ENCODE measurements at places on chromosomes 13 and 19.

DNA sequence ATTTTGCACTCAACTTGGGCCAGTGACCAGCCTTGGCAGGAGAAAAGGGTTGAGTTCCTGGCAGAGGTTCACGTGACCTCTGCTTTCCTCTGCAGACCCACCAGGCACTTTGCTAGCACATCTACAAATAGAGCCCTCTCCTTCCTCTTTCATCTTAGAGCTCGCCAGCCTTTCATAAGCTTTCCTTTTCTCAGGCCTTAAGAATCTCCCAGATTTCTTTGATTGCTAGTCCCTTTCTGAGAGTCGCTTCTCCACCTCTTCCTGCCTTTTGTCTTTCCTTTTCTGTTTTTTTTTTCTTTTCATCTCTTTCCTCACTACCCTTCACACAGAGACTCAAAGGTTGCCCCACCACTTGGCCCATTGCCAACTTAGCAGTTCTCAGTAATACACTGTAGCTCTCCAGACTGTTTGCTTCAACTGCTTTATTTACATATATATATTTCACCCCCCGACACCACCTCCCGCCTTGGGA is 375.7 kb upstream of the SPRY2 start:
- DNase-seq, result peak; percentile 69

DNA sequence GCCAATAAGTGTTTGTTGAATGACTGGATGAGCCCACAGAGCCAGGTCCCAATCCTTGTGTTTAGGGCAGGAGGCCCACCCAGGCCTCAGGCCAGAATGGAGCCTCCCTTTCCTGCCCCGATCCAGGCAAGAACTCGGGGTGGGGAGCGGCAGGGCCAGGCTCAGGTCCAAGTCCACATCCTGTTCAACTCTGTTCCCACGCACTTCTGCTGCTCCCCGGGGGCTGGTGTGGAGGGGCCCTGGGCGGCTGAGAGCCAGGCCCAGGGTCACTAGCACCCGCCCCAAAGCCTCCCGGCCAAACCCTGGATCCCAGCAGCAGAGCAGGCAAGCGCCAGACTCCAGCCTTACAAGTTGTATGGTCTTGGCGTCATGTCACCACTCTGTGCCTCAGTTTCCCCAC is 8.0 kb downstream of the ANGPTL8 start:
- no peak for DNase-seq

DNA sequence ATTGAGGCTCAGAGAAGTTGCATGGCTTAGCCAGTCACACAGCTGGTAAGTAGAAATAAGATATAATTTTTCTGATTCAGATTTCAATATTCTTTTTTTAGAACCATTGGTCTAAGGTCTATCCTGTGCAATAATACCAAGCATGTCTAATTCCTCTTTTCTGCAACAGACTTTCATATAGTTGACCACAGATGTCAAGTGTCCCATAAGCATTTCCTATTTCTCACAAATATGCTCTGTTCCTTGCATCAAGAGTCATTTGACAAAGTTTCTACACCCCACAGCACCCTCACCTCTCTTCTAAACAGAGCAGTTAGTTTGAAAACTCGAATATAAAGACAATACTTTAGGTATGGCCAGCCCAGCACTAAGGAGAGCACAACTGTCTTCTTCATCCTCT is 26.8 kb upstream of the SACS start:
- DNase-seq, result no peak

DNA sequence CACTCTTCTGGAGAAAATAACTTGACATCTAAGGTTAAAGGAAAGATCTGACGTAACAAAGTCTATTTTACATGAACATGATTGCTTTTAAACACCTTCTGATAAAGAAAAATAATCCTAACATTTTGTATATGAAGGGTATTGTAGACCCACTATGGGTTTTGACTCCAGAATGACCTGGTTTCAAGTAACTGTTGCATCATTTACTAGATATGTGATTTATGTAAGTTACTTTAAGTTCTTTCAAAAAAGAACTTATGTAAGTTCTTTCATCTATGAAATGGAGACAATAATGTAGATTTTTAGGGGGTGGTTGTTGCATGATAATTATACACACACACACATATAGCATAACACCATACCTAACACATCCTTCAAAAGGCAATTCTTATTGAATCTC is 147.6 kb upstream of the MIR17HG start:
- no peak for DNase-seq

- DNase-seq, result no peak
Observed at GRCh38 chr19:4181053-4181508, 1.3 kb downstream of the SIRT6 start.

DNA sequence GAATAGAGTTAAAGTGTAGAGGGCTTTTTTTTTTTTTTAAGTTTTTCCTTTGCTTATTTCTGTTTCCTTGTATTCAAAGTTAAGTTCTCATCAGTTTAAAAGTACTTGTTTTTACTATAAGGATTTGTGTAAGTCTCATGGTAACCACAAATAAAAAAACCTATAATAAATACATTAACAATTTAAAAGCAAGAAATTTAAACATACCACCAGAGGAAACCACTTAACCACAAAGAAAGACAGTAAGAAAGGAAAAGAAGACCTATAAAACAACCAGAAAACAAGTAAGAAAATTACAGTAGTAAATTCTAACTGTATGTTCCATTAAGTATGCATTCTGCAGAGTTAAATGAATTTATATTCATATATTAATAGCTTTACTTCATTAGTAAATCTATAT is 999.1 kb upstream of the ATXN8OS start:
- no peak for DNase-seq

GRCh38 chr19:32131005-32131404 is 214.4 kb upstream of the ZNF507 start:
- no peak for DNase-seq

DNA sequence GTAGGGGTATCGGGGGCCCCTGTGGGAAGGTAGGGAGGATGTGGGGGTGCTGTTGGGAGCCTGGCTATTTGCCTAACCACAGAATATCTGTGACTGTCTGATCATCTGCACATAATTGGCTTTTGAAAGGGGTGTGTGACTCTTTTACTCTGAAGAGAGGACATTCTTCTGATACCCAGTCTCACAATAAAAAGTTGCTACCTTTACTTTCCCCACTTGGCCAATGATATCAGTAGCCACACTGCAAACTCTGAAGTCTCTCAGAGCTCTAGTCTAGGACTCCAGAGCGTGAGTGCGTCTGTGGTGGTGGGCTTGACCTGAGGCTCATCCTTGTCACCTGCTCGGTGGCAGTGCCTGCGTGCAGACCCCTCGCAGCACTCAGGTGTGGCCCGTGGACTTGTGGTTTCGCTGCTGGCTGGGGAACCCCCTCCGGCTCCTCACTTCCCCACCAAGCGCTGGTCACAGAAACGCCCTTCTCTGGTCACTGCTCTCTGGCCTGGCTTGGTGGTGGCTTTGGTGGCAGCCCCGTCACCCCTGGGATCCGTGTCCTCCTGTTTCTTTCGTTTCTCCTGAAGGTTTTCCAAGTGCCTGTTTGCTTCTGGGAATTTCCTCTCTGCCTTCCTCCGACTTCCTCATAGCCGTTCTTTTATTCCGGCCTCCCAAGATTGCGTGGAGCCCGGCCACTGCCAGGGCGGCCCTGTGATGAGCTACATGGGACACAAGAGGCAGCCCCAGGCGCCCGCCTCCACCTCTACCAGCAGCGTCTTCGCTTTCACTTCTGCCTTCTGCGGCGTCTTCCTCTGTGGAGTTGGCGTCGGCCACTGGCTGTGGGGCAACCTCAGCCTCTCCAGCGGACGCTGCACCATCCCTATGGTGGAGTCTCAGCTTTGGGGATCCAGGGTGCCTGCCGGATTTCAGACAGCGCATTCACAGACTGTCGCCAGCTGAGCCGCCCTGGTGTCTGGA is 78.0 kb downstream of the ATP11A start:
- DNase-seq, result peak; percentile 73

- no peak for DNase-seq
Observed at GRCh38 chr19:51317376-51317775, 5.9 kb downstream of the IGLON5 start.

- DNase-seq, result peak; percentile 95
Observed at GRCh38 chr19:46990991-46991676, 28.5 kb upstream of the NPAS1 start.

DNA sequence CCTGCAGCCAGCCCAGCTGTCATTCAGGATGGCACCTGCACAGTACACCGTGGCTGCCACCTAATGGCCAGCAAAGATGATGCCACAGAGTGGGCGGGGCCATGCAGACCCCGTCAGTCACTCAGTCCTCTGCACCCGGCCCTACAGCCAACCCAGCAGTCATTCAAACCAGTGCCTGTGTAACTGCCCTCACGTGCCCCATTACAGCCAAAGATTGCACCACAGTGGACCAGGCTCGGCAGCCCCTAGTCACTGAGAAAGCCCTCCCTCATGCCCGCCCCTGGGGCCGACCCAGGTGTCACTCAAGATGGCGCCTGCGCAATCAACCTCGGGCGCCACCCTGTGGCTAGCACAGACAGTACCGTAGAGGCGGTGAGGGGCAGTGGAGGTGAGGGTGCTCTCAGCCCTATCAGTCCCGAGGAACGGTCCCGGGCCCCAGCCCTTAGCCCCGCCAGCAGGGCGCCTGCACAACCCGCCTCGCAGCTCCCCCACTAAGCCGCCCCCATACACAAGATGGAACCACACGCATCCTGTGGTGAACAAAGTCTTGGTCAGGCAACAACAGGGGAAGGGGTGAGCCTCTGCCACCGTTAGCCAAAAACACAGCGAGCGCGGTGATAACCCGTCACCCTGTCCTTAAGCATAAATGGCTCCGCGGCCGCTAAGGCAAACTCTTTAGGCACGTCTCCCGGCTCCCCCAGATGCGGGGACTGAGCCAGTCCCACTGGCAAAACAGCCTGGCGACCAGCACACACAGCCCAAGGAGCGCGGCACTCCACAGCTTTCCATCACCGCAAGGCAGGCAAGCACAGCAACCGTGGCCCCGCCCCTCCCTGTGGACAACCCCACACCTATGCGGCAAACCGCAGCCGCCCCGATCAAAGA is 2.3 kb downstream of the PEG3 start:
- peak; percentile 86 for DNase-seq

DNA sequence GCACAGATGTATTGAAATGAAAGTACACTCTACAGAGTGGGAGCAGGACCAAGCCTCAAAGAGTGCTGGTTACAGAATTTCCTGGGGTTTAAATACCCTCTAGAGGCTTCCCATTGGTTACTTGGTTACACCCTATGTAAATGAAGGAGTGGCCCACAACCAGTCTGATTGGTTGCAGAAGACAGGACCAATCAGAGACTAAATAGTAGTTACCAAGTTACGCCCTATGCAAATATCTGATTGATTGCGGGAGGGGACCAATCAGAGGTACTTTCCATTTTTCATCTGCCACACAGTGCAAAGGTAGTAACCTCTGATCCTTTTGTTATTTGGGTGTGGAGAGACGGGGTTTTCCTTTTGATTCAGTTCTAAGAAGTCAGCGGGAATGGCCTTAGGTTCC is 5.5 kb upstream of the ZFP82 start:
- no peak for DNase-seq

- no peak for DNase-seq
Observed at GRCh38 chr19:49356382-49356781, 5.8 kb downstream of the TEAD2 start.

DNA sequence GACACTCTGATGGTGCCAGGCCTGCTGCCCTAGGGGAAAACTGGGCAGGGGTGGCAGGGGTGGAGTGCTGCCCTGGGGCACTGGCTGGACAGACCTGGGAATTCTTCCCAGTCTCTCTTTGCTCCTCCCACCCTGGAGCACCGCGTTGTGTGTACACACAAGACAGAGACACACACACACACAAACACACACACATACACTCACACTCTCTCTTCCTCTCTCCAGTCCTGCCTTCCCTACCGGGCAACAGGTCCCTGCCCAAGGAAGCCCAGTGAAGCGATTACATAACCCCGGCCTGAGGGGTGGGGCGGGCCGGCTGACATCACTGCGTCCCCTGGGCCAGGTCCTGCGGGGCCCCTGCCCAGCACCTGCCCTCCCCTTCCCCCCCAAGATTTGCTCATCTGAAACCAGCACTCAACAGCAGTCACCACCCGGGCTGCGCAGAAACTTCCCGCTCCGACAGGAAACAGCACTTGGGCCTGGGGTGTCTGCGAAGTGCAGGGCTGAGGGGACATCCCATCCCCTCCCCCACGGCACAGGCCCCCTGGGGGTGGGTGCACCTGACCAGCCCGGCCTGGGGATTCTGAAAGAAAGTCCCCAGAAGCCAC is 1.2 kb downstream of the MKNK2 start:
- DNase-seq, result peak; percentile 79

- DNase-seq, result no peak
Observed at GRCh38 chr19:875265-875879, 15.9 kb downstream of the CFD start.

GRCh38 chr19:2970201-2970835 is 7.0 kb upstream of the TLE6 start:
- DNase-seq, result no peak

DNA sequence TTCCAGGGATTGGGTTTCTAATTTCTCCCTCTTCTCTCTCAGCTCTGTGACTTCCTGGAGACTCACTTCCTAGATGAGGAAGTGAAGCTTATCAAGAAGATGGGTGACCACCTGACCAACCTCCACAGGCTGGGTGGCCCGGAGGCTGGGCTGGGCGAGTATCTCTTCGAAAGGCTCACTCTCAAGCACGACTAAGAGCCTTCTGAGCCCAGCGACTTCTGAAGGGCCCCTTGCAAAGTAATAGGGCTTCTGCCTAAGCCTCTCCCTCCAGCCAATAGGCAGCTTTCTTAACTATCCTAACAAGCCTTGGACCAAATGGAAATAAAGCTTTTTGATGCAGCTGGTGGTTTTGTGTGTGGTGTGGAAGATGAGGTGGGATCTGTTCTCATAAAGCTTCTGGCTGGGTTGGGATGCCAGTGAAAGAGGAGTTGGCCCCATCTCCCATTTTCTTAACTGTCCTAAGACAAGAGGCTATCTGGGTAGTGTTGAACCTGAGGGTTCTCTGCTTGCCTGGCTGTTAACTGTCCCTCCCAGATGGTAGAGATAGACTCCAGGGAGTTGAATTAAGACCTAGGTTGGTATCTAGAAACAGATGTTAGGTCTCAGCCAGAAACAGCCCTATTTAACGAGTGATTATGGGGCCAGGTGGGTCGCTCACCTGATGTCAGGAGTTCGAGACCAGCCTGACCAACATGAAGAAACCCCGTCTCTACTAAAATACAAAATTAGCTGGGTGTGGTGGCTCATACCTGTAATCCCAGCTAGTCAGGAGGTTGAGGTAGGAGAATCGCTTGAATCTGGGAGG is 1.6 kb downstream of the FTL start:
- no peak for DNase-seq

- peak; percentile 90 for DNase-seq
Observed at GRCh38 chr19:38952395-38953165, 21.8 kb downstream of the MRPS12 start.

DNA sequence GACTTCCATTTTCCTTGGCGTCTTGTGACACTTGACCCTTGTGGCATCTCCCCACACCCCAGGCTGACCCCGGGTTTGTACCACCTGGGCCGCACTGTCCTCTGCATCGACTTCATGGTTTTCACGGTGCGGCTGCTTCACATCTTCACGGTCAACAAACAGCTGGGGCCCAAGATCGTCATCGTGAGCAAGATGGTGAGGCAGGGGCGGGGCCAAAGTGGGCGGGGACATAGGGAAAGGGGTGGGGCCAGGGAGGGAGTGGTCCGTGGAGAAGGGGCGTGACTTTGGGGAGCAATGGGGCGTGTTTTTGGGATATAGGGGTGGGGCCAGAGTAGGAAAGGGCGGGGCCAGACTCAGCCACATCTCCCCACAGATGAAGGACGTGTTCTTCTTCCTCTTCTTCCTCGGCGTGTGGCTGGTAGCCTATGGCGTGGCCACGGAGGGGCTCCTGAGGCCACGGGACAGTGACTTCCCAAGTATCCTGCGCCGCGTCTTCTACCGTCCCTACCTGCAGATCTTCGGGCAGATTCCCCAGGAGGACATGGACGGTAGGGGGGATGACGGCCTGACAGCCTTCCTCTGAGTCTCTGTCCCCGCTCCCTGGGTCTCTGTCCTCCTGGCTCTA is 42.8 kb downstream of the TRPM4 start:
- DNase-seq, result no peak
